ENCODE measurements at places on chromosomes 7 and 10.

- no peak for DNase-seq
Measured at GRCh38 chr10:108521827-108522492, 1357.5 kb upstream of the SORCS1 start.

GRCh38 chr7:135843214-135843613 lies 94.6 kb upstream of the FAM180A start:
- no peak for DNase-seq

DNA sequence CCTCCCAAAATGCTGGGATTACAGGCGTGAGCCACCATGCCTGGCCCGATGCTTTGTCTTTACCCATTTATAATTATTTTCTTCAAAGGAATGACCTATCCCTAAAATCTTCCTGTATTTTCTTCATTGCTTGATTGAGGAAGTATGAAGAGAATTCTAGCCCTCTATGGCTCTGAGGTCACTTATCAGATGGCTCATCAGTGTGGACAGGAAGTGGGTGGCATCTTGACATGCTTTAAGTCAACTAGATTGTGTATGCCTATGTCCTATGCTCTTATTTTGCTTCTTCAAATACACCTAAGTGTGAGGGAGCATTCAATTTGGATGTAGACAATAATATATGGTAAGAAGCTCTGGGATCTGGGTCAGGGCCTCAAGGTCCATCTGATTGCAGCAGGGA lies 1020.5 kb downstream of the LRMDA start:
- DNase-seq: no peak

DNA sequence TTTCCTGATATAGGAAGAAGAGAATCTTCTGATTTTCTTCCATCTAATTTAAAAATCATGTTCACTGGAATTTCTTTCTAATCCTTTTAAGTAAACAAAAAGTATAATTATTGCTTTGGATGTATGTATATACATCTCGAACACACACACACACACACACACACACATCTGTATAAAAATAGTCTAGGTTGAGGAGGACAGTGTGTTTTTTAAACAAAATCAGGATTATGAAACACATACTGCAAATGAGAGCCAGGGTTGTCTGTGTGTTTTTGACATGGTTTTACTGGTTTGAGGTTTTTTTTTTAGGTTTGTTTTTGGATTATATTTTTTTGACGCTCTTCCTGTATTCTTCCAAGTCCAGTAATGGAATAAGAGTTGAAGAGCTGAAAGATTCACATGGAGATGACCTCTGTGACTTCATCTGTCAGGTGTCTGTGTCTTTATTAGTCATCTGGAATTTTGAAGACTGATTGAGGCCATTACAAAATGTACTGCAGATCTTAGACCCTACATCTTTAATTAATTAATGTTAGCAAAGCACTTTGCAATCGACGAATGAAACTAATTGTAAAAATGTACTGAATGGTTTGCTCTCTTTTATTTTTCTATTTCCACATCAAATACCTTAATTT lies 237.1 kb downstream of the SUGCT start:
- DNase-seq: no peak

GRCh38 chr7:128887169-128888038 lies 23.1 kb downstream of the KCP start:
- no peak for DNase-seq

DNA sequence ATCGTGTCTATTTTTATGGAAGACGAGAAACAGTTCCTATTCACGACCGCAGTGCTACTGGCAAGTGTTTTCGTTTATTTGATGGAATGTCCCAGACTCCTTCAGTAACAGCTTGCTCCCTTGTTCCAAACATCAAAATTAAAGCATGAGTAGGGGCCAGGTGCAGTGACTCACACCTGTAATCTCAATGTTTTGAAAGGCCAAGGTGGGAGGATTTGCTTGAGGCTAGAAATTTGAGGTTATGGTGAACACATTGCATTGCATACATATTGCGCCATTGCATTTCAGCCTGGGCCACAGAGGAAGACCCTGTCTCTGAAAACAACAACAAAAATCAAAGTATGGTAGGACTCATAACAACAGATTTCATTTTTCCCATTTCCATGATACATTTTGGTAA lies 22.8 kb downstream of the PTTG1IP2 start:
- DNase-seq: no peak

DNA sequence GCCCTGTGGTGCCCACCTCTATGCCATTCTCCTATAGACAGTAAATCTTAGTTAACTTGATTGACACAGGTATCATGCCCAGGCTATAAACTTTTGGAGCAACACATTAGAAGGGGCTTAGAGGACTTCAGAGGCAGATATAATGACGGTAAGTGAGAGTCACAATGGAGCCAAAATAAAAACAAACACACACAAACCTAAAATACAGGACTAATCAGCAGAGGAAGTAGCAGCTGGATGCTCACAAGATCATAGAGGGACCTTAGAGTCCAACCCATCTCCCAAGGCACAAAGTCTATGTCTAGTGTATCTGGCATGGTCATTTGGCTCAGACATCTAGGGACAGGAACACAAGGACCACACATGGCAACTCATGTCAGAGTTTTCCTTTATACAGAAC lies 12.3 kb downstream of the SLC13A4 start:
- no peak for DNase-seq

DNA sequence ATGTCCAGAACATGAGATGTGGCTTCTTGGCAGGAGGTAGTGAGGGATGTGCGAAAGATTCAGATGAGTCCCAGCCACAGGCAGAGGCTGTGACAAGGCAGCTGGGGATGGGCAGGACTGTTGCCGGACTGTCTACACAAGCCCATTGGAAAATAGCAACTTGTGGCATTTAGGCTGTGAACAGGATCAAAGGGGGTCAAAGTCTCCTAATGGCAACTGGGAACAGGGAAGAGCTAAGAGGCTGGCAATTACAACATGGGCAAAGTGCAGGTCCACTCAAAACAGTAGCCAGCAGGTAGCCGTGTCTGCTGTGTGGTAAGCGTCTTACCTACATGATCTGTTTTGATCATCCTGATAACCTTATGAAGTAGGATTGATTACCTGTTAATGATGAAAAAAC lies 254.2 kb upstream of the ZNF32 start:
- DNase-seq: no peak

- DNase-seq: no peak
Measured at GRCh38 chr10:99973190-99973589, 36.6 kb downstream of the DNMBP start.

- no peak for DNase-seq
Measured at GRCh38 chr7:56447864-56448693, 331.9 kb upstream of the NUPR2 start.

- no peak for DNase-seq
Measured at GRCh38 chr7:17150018-17150417, 148.4 kb upstream of the AHR start.

GRCh38 chr10:97596101-97597082 lies 6.9 kb downstream of the C10orf62 start:
- no peak for DNase-seq

DNA sequence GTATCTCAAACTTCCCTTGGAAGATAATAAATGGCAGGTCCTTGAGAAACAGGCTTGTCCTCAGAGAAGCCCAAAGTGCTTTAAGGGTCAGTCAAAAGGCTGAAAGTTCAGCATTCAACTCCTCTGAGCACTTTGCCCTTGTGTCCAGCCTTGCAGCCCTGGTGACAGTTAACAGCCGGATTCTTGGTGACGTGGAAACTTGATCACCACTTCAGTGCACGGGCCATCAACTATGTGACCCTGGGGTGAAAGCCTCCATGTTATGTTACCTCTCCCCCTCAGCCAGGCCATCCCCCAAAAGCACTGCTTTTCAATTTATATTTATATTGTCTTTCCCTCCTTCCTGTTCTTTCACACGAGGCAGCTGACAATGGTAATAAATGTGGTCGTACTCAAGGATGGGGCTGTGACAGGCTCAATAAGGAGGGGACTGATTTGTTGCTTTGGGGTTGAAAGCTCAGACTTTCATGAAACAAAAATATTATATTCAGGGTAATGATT lies 164.0 kb upstream of the NRP1 start:
- DNase-seq: no peak

DNA sequence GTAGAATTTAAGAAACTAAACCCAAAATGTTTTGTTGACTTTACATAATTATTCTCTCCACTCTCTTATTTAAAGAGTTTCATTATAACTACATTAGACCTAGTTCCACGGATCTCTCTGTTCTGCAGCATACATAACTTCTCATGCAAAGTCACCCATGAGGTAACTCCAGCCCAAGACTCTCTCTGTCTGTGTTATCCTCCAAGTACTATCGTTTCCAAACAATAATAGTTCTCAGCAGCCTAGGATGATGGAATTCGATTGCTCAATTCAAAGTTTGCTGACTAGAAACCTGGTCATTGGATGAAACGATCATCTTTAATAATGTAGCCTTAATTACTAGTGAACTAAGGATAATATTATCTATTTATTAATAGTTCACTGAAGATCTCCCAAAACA lies 203.1 kb upstream of the PTN start:
- no peak for DNase-seq

DNA sequence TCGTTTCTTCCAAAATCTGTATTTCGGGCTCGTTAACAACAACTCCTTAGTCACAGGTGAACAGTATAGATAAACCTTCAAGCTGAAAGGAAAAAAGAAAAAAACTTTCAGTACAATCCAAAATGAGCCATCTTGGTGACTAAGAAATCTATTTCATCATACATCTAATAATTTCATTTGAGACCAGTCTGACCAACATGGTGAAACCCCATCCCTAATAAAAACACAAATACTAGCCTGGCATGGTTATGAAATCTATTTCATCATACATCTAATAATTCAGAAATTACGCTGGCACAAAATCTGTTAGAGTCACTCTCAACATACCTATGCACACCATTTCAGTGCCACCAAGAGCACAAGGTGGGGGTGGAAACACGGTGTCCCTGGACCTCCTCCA lies 8.8 kb downstream of the DCLRE1C start:
- no peak for DNase-seq

DNA sequence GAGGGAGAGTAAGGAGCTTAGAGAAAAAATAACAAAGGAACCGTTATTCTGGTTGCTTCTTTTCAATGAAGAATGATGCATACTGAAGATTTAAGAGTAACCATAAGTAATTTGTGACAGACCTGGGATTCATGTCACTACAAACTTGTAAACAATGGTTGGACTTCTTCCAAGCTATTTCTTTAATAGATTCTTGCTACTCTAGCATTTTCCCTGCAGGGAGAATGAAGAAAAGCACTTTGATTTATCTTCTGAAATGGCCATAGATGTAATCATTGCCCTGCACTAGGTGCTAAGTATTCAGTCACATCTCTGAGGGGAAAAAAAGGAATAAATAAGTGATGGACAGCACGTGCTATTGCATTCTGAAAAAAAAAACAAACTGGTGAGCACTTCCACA lies 606.6 kb upstream of the LRRN3 start:
- DNase-seq: no peak

- no peak for DNase-seq
Measured at GRCh38 chr10:123146013-123146893, 1.7 kb upstream of the HMX2 start.

GRCh38 chr7:138237995-138238394 lies 161.7 kb downstream of the AKR1D1 start:
- DNase-seq: no peak

DNA sequence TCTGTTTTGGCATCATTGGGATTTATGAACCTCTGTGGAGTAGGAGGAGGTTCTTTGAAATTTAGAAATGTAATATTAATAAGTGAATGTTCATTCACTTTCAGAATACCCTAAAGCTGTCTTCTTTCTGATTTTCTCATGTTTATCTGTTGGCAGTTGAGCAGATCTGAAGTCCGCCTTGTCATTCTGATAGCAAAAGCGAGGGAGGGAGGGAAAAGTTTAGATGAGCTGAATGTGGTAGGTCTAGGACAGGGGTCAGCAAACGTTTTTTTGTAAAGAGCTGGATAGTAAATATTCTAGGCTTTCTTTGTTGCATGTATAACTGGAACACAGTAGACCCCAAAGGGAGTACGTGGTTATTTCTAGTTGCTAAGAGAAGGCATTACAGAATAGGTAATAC lies 94.4 kb upstream of the GATA3 start:
- DNase-seq: no peak

DNA sequence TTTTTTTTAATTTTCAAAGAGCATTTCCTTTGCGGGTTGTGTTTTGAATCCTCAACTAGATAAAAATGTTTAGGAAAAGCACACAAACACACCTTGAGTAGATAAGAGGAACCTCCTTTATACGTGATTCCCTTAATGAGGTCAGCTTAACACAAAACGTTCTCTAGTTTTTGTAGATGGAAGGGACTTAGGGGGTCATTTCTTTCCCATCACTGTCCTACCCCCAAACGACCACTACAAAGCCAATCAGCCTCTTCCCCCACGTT lies 1.2 kb downstream of the SUV39H2 start:
- no peak for DNase-seq

GRCh38 chr7:107837145-107837512 lies 34.1 kb upstream of the SLC26A3 start:
- no peak for DNase-seq

DNA sequence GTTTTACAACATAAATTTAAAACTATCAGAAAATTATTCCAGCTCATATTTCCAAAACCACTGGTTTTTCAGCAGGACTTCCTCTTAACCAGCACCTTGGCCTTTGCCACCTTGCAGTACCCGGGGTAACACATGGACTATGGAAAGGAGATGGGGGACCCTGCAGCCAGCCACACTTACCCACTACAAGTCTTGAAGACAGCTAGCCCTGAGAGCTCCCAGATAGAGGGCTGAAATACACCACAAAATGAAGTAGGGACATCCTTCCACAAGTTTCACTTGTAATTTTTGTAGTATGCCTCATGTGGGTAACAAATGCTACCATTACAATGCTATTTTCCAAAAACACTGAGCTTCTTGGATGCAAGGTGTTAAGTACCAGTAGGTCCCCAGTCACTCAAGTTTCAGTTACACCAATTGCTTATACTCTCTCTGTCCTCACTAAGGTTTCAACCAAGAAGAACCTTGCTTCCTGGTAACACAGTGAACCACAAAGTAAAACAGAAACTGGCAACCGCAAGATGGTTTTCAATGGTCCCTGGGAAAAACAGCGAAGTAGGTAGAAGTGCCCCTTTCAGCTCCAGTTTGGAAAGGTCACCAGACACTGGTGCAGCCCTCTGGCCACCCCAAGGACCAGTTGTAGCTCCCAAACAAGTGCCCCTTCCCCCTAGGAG lies 110.9 kb downstream of the SGMS1 start:
- no peak for DNase-seq

DNA sequence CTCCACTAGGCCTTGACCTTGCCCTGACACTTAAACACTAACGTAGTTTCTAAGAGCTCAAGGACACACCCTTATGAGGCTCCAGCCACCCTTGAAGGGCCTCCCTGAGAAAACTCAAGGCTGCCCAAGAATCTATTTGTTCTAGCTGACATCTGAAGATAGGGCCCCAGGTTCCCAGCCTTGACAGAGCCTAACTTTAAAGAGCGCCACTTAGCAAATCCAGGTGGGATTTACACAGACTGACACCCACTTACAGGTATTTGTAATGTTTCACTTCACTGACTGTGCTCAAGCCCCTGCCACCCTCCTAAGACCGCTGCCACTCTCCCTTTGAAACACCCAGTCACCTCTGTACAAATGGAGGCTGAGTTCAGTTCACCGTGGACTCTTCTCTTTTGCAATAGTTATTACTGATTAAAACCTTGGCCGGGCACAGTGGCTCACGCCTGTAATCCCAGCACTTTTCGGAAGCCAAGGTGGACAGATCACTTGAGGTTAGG lies 90.4 kb downstream of the SVOPL start:
- DNase-seq: no peak

- no peak for DNase-seq
Measured at GRCh38 chr7:157497367-157497743, 160.6 kb downstream of the DNAJB6 start.

Measured in GDM1 (cell line).